ENCODE measurements at places on chromosomes 7 and 10.
A peak's percentile ranks its signal among the peaks of the same experiment; 100 is the strongest.

DNA sequence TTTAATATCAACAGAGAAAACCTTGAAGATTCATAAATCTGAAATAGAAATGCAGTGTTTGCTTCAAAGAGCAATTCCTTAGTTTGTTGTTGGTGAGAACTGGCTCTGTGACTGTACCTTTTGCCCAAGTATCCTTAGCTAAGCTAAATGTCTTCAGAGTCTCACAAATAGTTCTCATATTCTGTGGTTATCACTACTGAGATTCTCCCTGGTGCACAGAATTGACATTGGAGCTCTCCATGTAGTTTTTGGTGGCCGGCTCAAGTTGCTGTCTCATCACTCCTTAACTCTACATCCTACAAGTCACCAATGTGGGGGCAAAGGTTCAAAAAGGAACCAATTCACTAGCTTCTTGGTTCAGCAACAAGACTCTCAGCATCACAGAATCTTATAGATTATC, 780.3 kb downstream of the LRMDA start:
- DNase-seq = no peak

- DNase-seq = no peak
Measured at GRCh38 chr7:42639930-42640329, 271.9 kb downstream of the C7orf25 start.

DNA sequence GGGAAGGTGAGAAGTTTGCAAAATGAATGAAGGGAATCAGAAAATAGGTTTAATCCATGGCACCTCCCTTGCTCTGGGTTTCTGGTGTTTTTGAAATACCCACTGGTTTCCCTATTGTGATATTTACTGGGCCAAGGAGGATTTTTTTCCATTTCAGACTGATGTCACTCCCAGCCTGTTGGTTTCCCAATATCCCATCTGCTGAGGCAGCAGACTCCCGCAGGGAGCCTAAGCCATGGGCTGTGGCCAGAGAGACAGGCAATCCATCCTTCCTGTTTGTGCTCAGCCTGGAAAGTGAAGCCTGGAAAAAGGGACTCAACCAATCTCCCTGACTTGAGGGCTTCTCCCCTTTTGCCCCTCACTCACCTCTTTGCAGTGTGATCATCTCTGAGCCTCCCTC, 22.8 kb downstream of the FAM107B start:
- no peak for DNase-seq

GRCh38 chr7:77455321-77455720, 39.2 kb upstream of the GSAP start:
- DNase-seq = peak; percentile 46

DNA sequence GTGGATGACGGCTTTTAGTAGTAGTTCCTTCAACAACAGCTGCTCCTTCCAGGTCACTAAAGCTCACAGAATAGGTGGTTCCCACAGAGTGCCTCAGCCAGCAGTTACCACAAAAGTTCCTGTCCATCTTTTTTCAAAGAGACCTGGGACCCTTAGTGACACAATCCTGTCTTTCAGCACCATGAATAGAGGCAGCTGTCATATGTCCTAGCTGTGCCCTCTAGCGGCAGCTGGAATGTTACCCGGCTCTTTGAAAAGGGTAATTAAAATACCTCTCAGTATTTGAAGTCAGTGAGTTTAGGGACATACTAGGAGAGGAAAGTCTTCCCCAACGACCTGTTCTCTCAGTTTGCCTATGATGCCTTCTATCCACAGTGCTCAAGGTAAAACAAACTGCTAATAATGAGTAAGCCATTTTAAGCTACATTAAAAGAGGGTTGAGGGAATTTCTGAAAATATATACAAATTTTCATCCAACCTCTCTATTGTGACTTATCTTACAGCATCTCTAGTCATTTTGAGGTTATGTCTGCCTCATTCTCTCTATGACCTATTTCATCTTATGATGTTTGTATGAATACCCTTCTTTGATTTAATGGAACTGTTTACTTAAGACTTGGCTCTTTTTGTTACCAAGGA, 290.8 kb downstream of the NXPH1 start:
- DNase-seq = no peak

- DNase-seq = no peak
Measured at GRCh38 chr7:74066626-74067025, 17.0 kb upstream of the LIMK1 start.

GRCh38 chr7:16710651-16711050, 42.9 kb upstream of the TSPAN13 start:
- no peak for DNase-seq

DNA sequence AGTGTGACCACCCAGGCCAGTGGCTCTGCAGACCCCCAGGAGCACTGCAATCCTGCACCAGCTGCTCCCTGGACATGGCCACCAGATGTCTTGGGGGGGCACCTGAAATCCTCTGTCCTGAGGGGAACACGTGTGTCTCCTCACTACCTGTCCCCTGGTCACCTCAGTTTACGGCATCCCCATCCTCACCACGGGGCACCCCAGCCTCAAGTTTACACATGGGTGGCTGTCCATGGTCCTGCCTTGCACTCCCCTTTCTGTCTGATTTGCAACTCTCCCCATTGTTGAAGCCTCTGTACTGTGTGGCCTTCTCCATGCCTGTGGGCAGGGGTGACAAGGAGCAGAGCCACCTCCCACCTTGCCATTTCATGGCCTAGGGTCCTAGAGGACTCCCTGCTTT, 67.2 kb downstream of the RAMP3 start:
- no peak for DNase-seq

- no peak for DNase-seq
Measured at GRCh38 chr10:90935581-90936275, 14.8 kb upstream of the ANKRD1 start.

- no peak for DNase-seq
Measured at GRCh38 chr7:107152011-107152410, 16.8 kb upstream of the HBP1 start.

- no peak for DNase-seq
Measured at GRCh38 chr7:105849122-105849855, 27.1 kb downstream of the ATXN7L1 start.

DNA sequence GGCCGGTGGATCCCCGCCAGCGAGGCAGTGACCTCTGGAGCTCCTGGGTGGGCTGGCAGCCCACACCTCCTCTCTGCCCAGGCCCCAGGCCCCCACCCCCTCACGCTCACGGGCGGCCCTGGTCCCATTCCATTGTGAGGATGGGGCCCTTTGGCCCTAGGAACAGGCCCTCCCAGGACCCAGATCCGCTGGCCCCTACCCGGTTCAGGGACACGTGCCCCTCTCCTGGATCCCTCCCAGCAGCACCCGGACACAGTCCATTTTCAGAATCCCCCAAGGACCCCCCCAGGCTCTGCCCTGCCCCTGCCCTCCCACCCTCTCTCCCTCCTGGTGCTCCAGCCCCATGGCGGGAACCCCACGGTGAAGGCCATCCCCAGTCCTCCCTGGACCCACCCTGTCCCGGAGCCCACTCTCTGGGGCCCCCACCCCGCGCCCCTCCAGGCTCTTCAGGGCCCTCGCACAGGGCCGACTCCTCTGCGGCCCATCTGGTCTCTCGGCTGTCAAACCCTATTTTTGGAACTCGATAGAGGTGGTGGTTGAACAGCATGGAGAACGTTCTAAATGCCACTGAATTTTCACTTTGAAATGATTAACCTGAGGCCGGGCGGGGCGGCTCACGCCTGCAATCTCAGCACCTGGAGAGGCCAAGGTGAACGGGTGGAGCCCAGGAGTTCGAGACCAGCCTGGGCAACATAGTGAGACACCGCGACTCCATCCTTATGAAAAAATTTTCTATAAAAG, 8.1 kb downstream of the ADAP1 start:
- DNase-seq = no peak

DNA sequence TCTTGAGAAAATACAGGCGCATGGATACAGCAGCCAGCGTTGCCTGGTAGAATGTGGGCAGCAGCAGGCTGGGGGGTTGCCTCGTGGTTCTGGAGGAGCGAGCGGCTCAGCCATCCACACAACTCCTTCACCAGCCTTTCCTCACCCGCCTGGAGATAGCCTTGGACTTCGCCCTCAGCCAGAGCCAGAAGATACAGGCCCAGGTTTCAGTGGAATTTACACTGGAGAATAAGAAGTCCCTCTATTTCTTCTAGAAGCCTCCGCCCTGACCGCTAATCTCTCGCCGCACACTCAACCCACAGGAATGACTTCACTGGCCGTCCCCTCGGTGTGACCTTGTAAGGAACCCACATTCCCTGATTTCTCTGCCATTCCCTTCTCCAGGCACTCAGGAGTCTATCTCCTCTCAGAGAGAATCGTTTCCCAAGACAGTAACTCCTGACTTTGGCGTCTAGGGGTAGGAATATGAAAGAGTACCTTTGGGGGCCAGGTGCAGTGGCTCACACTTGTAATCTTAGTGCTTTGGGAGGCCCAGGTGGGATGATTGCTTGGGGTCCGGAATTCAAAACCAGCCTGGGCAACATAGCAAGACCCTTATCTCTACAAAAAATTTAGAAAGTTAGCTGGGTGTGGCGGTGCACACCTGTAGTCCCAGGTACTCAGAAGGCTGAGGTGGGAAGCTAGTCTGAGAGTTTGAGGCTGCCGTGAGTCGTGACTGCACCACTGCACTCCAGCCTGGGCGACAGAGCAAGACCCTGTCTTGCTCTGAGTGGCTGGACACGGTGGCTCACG, 52.0 kb upstream of the ECHDC3 start:
- DNase-seq = no peak

All from pulmonary artery endothelial cell (primary cell).